Activated T-cell treated with anti-CD3 and anti-CD28 coated beads for 48 hours (primary cell): ENCODE measurements at places on chromosomes 6 and 20.

- DNase-seq, result no peak
Observed at GRCh38 chr6:87366072-87366827, 21.6 kb downstream of the C6orf163 start.

GRCh38 chr6:5695260-5696245 lies 311.2 kb downstream of the NRN1 start:
- DNase-seq, result no peak

DNA sequence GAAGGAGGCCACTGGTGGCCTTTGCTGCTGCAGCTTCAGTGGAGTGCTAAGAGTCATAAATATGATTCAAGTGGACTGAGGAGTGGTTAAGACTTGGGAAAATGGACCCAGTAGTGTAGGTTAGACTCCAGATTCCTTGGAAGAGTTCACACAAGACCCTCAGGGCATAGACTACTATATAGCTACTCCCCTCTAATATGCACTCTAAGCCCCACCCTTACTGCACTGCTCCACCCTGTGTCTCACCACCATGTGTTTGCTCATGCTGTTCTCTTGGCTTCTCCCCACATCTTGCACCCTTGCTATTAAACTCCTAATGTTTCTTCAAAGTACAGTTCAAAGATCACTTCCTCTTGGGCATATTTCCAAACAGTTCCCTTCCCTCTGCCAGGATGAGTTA lies 5.7 kb downstream of the KCNQ5 start:
- no peak for DNase-seq

GRCh38 chr20:4617484-4617883 lies 104.2 kb upstream of the PRND start:
- no peak for DNase-seq

GRCh38 chr6:131443514-131443913 lies 129.5 kb upstream of the ARG1 start:
- DNase-seq, result peak; percentile 28

GRCh38 chr20:37323985-37324384 lies 22.0 kb upstream of the SRC start:
- no peak for DNase-seq

- DNase-seq, result no peak
Observed at GRCh38 chr20:49424536-49424935, 57.9 kb downstream of the KCNB1 start.

DNA sequence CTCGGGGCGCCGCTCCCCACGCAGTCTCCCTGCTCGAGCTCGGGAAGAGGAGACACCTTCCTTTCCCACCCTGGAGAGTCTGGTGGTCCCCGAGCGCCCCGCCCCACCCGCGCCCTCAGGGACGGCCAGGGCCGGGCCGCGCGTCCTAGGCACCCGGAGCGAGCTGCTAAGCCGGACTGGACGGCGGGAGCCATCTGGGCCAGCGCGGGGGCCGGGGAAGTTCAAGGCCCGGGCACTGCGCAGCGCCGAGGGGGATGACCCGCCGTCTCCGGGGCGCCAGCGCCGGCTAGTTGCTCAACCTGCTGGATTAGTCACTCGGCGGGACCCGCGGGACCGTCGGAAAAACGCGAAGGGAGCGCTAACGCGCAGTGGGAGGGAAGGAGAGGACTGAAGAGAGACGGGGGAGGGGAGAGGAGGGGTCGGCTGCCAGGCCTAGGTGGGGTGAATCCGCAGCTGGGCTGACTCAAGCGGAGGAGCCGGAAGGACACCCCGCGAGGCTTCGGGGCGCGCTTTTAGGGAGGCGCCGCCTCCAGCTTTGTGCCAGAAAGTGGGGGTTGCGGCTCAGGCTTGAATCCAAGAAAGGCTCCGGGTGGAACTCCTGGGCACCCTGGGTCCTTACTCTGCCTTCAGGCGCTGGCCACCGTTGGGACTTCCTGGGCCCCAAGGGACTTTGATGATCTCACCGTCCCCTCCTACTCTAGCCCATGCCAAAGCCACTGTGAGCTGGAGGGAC lies 75.7 kb upstream of the FOXP4 start:
- DNase-seq, result peak; percentile 15
